Skin of body (tissue), 3 donors: ENCODE measurements at places on chromosomes 6 and 20. TPM values are rescaled to one million over a fixed set of nuclear protein-coding genes. Genes with fewer than 3 reads are reported as not detected.

- no peak for DNase-seq
Measured at GRCh38 chr20:32230707-32231106, 23.0 kb downstream of the POFUT1 start.

GRCh38 chr6:35893246-35893645 is 27.7 kb downstream of the SRPK1 start:
- no peak for DNase-seq

DNA sequence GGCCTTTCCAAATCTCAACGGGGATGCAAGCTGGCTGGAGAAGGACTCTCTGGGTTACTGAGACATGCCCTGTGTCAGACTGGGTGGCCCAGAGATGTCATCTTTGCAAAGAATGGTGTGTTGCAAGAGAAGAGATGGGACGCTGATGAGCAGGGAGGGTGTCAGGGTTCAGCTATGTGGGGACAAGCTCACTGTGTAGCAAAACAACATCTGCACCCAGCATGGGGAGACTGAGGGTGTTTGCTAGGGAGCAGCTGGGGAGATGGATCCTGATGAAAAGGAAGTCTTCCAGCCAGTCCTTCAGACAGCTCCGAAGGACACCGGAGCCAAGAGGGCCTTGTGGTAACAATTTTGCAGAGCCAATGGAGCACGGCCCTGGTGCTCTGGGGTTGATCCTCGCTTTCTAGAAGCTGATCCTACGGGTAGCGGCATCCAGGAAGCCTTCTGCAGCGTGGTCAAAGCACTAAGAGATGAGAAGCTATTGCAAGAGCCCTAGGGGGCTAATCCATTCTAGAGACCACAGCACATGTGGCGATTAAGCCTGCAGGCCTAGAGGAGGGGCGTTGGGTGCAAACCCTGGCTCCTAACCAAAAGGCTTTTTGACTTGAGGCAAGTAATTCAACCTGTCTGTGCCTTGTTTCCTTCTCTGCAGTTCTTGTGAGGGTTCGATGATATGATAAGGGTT is 39.9 kb downstream of the EDN3 start:
- peak; percentile 97 for DNase-seq

GRCh38 chr6:158729906-158730540 is 80.2 kb downstream of the SYTL3 start:
- DNase-seq = no peak

The MMP24 gene
- total RNA-seq = 0.39 TPM

- no peak for DNase-seq
Measured at GRCh38 chr6:106102034-106102433, 15.9 kb downstream of the PRDM1 start.

DNA sequence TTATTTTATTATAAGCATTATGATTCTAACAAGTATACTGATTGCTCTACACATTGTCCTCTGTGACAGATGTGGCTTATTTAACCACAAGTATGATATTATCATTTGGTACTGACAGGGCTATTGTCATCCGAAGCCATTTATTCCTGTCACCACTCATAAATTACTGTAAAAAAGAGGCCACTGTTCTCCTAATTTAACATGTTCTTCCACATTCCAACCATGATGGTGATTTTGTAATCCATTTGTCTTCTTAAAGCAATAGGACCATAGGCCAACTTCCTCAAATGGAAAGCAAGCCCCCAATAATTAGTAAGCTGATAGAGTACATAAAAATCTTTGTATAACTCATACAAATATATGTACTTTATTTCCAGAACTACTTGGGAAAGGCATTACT is 50.6 kb downstream of the FUT9 start:
- no peak for DNase-seq

DNA sequence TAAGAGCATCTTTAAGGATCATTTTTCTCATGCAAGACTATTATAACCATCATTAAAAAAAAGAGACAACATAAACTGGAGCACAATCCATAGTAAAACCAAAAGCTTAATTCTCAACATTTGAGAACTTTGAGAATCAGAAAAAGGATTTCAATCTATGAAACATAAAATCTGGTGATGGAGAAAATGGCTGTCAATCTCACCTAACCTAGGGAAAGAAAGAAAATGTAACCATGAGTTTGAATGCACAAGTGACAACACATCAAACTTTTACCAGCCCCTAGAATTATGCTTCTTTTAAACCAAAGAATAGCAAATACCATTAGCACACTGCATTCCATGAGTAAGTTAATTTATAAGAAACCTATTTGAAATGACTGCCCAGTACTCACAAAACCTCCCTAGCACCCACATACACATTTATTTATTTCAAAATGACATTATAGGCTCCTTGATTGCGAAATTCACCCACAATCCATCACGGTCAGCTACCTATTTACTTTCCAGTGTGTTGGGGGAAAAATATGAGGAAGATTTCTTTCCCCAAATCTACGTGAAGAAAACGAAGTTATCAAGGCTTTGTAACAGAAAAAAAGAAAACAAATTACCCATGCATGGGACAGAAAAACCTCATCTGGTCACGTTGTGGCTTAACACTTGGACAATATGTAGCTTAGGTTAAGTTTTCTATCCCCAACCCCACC is 828 bp downstream of the ASCC3 start:
- no peak for DNase-seq

DNA sequence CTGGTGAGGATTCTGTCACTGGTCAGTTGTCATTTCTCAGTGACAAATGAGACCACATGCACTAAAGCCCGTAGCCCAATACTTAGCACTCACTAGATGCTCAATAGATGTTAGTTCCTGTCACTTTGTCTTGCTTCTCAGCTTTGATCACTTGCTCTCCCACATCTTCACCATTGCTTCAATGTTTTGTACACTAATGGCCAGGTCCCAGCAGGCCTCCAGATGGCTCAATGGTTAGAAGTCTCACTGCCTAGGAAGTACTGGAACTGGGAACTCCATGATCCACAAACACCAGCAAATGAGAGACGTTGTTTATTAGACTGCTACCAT is 502.8 kb upstream of the JARID2 start:
- DNase-seq = no peak

DNA sequence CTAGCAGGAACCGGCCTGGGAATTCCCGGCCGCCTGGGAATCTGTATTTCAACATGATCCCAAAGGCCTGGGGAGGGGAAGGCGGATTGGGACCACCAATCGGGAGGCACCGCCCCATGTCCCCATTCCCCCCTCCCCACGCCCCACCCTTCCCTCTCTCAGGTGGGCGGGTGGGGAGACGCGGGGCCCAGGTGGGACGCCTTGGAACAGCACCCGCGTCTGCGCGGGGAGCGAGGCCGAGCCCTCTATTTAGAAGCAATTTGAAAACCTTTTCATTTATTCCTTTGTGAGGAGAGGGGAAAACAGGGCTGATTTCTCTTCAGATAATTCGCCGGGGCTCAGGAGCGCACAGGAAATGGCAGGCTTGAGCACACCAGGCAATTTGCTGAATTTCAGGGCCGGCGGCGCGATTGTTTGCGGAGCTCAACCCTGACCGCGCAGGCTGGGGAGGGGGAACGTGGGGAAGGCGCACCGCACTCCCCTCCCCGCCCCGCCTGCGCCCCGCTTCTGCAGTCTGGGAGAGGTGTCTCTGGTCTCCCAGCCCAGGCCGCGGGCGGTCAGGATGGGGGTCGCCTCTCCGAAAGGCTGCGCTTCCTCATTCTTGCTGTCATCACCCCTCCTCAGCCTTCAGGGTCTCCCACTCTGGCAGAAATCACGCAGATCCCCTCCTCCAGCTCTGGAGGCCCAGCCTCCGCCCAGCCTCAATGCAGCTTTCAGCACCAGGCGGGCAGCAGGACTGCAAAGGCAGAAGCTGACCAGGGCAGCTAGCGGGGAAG is 170.0 kb downstream of the GRM4 start:
- no peak for DNase-seq

The GSTA4 gene
- 47.8 TPM for total RNA-seq

GRCh38 chr6:17120019-17120418 is 18.2 kb downstream of the STMND1 start:
- no peak for DNase-seq

The MTO1 gene
- total RNA-seq = 22.3 TPM

DNA sequence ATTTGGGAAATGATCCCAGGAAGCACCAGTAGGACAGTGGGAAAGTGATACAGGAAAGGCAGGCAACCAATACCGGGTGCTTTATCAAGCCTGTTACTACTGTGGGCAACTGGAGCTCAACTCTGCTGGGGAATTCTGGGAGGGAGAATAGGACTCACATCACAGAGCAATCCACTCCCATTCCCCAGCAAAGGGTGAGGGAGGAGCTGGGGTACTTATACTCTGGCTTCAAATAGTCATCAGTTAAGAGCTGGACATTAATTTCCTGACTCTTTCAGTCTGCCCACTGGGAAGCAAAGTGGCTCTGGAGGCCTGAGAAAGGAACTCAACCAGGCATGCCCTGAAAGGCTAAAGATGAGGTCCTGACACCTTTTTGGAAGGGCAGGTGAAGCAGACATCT is 17.5 kb upstream of the CDH22 start:
- no peak for DNase-seq

- DNase-seq = no peak
Measured at GRCh38 chr20:63085151-63085861, 78.5 kb upstream of the BHLHE23 start.
